Lower leg skin (tissue), 4 donors: ENCODE measurements at places on chromosomes 2 and 18. TPM values are rescaled to one million over a fixed set of nuclear protein-coding genes. Genes with fewer than 3 reads are reported as not detected.

- DNase-seq = no peak
Measured at GRCh38 chr2:75410702-75411101, 150.0 kb downstream of the EVA1A start.

- DNase-seq = no peak
Measured at GRCh38 chr2:116452651-116453050, 1361.8 kb upstream of the DDX18 start.

GRCh38 chr18:8701546-8702118 is 3.7 kb upstream of the MTCL1 start:
- DNase-seq = no peak

DNA sequence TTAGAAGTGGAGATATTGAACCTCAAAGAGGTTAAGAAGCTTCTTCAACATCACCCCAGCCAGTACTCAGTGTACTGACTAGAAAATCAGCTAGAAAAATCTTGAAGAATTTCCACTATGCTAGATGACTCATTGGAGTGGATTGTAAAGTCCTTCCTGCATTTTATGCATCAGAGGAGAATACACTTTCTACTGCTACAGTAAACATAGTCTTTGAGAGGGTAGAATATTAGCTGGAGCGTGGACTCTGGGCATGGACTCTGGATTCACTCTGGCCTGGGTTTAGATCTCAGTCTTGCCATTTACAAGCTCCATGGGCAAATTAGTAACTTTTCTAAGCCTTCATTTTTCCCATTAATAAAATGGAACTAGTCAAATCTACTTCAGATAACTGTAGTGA is 215.9 kb downstream of the IRS1 start:
- no peak for DNase-seq

The MAP3K19 gene
- not detected for total RNA-seq

GRCh38 chr2:197183355-197183754 is 127.2 kb downstream of the ANKRD44 start:
- no peak for DNase-seq

The VWC2L gene
- not detected for total RNA-seq

DNA sequence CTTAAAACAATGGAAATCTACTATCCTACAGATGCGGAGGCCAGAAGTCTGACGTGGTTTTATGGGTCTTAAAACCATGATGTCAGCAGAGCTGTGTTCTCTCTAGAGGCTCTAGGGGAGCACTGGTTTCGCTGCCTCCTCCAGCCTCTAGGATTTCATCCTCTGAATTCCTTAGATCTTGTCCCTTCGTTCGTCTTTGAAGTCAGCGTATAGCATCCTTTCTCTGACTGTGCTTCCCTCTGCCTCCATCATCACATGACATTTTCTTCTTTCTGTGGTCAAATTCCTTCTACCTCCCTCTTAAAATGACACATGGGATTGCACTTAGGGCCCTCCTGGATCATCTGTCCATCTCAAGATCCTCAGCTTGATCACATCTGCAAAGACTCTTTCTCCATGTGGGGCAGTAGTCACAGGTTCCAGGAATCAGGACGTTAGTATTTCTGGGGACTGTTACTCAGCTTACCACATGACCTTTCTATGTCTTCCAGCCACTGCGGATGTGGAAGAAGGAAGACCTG is 22.7 kb upstream of the NCK2 start:
- DNase-seq = no peak

DNA sequence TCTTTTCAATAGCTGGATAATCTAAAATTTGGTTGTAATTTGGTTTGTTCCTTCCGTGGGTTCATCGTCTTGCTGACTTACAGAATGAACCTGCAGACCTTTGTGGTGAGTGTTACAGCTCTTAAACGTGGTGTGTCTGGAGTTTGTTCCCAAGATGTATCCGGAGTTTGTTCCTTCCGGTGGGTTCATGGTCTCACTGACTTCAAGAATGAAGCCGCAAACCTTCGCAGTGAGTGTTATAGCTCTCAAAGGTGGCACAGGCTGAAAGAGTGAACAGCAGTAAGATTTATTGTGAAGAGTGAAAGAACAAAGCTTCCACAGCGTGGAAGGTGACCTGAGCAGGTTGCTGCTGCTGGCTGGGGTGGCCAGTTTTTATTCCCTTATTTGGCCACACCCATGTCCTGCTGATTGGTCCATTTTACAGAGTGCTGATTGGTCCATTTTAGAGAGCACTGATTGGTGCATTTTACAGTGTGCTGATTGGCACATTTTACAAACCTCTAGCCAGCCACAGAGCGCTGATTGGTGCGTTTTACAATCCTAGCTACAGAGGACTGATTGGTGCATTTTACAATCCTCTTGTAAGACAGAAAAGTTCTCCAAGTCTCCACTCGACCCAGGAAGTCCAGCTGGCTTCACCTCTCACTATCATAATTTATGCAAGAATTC is 16.6 kb downstream of the RALB start:
- DNase-seq = no peak

GRCh38 chr2:127143841-127144782 is 37.2 kb upstream of the BIN1 start:
- DNase-seq = no peak

GRCh38 chr18:47800248-47800647 is 130.2 kb downstream of the SMAD2 start:
- no peak for DNase-seq

- DNase-seq = peak; percentile 39
Measured at GRCh38 chr18:8847900-8848299, 142.5 kb downstream of the MTCL1 start.

DNA sequence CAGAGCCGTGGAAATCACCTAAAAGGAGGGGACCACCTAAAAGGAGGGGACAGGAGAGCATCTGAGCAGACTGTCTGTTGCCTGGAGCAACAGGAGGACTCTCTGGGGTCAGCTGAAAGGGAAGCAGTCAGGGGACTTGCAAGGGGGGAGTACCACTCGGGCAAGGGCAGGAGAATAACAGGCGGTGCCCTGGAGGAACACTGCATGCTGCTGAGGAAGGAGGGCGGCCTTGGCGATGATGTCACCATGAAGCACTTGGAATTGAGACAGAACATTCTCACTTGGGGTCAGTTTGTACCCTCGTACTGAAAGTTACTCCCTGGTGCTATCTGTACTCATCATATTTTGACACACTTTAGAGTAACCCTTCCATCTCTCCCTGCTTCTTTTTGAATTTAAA is 18.4 kb downstream of the SIX3 start:
- no peak for DNase-seq

The TFPI gene
- total RNA-seq = 15.7 TPM
